MV-4-11 (cell line): ENCODE measurements at places on chromosomes 4 and X.
A peak's percentile ranks its signal among the peaks of the same experiment; 100 is the strongest.

DNA sequence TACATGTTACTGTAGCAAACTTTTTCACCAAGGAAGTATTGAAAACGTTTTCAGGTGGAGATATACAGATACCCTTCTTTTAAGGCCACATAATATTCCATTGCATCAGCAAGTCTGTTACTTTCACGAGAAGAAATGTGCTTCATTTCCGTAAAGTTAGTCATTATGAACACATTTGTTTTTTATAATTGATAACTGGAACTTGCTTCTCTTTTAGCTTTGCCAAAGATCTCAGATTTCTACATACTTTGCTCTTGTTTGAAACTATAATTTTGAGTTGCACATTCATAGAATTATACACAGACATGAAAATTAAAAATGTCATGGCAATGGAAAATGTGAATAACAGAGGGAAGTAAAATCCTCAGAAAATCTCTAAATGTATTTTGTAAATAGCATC, 128.7 kb upstream of the GIMD1 start:
- DNase-seq, result no peak

- DNase-seq, result no peak
Measured at GRCh38 chrX:41189156-41189555, 103.9 kb downstream of the USP9X start.

- DNase-seq, result peak; percentile 2
Measured at GRCh38 chrX:23554304-23554703, 113.0 kb upstream of the PRDX4 start.

GRCh38 chrX:103656617-103657016, 27.8 kb downstream of the TCEAL1 start:
- no peak for DNase-seq

GRCh38 chr4:73028621-73029020, 40.9 kb downstream of the COX18 start:
- DNase-seq, result no peak

GRCh38 chrX:17579026-17579425, 158.3 kb upstream of the SCML1 start:
- no peak for DNase-seq

DNA sequence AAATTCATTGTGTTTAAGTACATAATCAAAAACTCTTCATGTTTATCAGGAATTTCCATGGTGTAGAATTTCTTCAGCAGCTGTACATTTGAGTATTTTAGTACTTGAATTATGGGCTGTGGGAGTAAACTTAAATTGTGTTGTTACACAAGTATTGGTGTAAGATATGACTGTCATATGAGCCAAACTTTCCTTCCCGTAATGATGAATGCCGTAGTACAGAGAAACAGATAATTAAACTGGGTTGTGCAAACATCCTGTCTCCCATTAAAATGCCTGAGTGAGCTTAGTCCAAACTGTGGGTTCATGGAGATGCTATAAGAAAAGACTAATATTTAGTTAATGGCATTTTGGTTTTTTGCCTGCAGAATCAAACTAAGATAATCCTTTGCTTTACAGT, 159.2 kb downstream of the SLC4A4 start:
- DNase-seq, result no peak

DNA sequence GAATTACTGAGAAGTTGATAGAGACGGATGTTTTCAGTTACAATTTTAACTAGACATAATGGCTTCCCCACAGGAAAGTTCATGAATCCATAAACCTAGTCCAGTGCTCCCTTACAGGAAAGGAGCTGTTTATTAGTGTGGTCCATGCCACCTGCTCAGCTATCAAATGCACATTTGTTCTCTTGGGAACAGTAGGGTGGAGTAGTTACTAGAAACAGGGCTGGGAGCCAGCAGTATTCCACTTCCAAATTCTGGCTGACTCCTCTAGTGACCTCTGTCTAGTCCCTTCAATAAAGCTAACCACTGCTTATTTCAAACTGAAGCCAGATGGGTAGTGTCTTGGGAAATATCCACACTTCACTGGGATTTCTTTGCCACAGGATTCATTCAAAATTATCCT, 88.4 kb upstream of the TLL1 start:
- DNase-seq, result no peak

DNA sequence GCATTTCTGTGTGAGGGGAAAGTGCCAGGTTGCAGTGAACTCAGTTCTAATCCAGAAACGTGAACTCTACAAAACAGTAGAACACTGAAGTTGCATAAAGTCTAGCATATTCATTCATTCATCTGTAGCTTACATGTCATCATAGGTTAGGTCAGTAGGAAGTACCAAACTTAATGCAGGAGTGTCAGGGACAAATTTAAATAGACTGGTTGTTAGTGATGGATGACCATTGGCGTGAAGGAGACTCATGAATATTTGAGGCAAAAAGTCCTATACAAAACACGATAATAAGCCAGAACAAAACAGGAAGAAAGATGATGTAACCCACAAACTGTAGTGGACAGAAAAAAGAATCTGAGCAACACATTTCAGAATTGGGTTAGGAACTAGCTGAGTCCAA, 592.8 kb upstream of the PCDH10 start:
- no peak for DNase-seq

GRCh38 chr4:76563454-76564122, 128.6 kb downstream of the SHROOM3 start:
- DNase-seq, result no peak

DNA sequence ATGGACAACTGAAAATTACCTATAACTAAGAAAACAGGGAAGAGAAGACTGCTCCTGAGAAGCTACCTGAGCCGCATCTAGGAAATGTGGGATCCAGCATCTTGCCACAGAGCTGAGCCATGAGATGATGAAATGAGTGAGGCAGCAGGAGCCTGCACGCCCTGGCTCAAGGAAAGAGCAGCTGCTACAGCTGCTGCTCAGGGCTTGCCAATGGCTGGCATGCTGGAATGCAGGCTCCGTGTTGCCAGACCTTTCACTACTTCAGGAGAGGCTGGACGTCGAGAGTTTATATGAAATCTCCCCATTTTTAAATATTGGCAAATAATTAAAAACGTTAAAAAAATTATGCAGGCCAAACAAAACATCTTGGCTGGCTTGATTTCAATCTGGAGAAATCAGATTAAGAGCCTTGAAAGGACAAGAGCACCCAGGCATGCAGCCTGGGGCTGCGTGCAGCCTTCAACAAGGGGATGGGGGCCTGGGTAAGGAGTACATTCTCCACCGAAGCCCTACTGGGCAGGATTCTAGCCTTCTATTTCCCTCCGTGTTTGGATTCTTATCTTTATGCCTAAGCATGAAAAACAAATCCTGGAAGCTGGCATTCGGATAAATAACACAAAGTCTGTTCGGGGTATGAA, 227.6 kb downstream of the NR3C2 start:
- DNase-seq, result no peak

GRCh38 chr4:185249105-185249504, 39.7 kb downstream of the SNX25 start:
- DNase-seq, result peak; percentile 22

DNA sequence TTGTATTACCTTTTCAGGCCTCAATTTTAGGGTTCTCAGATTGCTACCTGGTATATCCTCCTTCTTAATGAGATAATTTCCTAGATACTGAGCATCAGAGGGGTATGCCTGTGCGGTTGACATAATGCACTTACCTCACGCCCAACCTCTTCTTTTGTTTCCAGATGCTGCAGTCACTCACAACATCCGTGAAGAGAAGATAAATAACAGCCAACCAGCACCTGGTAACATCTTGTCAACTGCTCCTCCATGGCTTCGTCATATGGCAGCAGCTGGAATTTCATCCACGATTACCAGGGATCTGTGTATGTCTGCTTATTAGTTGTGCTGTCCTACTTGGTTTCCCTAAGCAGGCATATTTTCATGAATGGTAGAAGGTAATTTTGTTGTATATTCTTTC, 16.7 kb downstream of the SAGE1 start:
- DNase-seq, result no peak

- DNase-seq, result peak; percentile 90
Measured at GRCh38 chr4:76781698-76782595, 116.0 kb downstream of the SOWAHB start.

- no peak for DNase-seq
Measured at GRCh38 chr4:52234561-52235440, 183.7 kb downstream of the SPATA18 start.

DNA sequence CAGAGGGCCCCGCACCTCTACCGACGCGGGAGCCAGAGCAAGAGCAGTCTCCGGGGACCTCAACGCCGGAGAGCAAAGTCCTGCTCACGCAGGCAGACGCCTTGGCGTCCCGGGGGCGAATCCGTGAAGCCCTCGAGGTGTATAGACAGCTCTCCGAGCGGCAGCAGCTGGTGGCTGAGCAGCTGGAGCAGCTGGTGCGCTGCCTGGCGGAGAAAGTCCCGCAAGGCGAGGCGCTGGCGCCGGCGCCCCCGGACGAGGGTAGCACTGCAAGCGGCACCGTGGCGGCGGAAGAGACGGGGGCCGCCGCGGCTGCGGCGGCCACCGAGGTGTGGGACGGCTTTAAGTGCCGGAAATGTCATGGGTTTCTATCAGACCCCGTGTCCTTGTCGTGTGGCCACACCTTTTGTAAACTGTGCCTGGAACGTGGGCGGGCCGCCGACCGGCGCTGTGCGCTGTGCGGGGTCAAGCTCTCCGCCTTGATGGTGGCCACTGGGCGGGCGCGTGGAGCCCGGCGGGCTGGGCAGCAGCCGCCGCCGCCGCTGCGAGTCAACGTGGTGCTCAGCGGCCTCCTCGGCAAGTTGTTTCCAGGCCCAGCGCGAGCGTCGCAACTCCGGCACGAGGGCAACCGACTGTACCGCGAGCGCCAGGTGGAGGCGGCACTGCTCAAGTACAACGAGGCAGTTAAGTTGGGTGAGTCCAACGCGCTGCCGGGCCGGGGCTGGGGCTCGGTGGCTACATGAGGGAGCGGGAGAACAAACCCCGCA, 672 bp downstream of the LONRF3 start:
- peak; percentile 16 for DNase-seq

DNA sequence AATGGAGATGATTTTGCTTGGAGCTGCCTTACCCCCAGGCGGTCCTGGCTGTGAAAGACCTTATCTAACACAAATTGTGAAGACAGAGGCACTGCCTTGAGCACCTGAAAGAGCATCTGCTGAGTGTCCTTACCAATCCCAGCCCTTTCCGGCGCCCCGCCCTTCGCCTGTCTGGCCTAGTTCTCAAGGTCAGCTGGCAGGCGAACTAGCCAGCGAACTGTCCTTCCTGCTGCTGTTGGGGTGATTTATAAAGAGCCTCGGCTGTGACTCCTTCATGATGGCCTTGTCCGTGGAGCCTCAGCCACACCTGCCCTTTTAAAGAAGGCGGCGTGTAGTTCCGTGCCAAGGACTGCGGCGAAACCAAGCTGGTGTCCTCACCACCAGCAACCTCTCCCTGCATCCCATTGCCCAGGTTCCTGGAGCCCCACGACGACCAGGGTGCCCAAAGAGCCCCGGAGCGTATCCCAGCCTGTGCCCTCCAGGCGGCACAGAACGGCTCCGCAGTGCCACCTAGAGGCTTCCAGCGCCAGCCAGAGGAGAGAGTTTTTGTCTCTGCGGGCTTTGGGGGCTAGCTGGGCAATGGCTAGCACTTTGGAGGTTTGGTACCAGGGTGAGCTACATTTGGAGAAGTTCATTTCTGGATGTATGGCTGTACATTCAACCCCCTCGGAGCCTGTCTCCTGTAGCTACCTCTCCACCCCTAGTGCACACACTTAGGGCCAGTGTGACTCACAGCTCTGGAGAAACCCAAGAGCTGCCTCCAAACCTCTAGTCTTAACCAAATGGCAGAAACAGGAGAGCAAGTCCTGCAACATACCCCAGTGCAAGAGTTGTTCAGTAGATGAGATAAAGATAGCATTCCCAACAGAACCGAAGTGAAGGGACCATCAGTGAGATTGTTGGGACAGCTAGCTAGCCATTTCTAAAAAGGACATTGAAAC, 36.8 kb upstream of the VMA21 start:
- no peak for DNase-seq

GRCh38 chr4:37431417-37431743, 186.8 kb downstream of the NWD2 start:
- DNase-seq, result no peak

DNA sequence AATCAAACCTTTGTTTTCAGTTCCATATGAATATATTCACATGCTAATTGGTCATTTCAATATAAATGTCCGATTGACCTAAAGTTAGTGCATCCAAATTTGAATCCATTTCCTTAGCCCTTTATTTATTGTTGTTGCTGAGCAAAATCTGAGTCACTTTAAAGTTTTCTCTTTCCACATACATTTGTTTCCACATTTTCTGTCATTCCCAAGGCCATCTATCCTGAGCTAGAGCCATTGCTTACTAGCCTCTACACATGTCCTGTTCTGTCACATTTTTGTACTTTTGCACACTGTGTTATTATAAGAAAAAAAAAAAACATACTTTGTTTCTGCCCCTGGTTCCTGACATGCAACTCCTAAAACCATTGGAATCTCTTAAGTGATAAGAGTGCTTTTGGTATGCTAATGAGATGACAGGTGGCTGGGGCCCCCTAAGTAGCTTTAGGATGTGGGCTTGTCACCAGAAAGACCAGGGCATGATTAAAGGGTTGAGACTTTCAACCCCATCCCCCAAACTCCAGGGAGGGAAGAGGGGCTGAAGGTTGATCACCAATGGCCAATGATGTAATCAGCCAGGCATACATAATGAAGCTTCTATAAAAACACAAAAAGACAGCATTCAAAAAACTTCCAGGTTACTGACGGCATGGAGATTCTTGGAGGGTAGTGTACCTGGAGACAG, 353.3 kb upstream of the MAGEB16 start:
- DNase-seq, result no peak

DNA sequence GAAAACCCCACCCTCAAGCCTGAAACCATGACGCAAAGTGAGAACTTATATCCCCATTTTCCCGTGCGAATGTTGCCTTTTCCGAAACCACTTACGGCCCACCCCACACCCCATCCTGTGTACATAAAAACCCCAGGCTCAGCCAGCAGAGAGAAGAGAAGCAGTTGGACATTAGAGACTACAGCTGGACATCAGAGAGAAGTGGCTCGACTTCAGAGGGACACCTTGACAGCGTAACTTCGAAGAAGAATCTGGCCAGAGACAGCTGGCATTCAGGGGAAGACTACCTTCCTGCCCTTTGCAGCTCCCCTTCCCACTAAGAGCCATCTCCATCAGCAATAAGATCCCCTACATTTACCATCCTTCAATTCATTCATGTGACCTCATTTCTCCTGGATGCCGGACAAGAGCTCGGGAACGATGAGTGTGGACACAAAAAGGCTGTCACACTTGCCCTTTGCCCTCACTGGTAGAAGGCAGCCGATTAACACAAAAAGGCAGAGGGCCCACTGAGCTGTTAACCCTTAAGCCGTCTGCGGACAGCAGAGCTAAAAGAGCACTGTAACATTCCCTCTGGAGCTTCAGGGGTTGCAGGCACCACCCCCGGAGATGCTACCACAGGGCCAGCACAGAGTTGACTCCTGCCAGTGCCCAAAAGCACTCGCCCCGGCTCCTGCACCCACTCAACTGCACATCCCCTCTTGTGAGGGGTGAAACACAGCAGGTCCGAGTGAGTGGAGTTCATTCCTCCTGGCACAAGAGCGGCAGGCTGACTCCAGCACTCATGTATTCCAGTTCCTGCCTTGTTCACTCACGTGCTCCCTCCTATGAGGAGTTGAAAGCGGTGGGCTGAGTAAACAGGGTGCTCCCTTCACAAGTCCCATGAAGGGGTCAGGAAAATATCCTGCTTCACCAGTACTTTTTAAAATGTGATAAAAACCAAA, 7.5 kb downstream of the CHM start:
- no peak for DNase-seq
